H4 (cell line): ENCODE measurements at places on chromosomes 3 and 15. TPM values are rescaled to one million over a fixed set of nuclear protein-coding genes. Genes with fewer than 3 reads are reported as not detected.

Gene C3orf80
- 0.15 TPM in 1 of 2 replicates, not detected in the other for total RNA-seq

Gene CXCR6
- not detected in 2 replicates for total RNA-seq

Gene GPR171
- not detected in 2 replicates for total RNA-seq

Gene GABRB3
- total RNA-seq = 14.4 and 21.1 TPM in 2 replicates

Gene CCR1
- 0.08 and 0.35 TPM in 2 replicates for total RNA-seq

Gene FES
- 0.43 and 0.88 TPM in 2 replicates for total RNA-seq

Gene DAZL
- total RNA-seq = not detected in 2 replicates

Gene GPR62
- not detected in 2 replicates for total RNA-seq

Gene ANKUB1
- total RNA-seq = not detected in 2 replicates

Gene CYP8B1
- not detected in 2 replicates for total RNA-seq

Gene ACTC1
- not detected in 2 replicates for total RNA-seq

Gene GUCA1C
- not detected in 2 replicates for total RNA-seq

Gene COL6A5
- not detected in 2 replicates for total RNA-seq

Gene RYR3
- 0.16 and 0.72 TPM in 2 replicates for total RNA-seq

Gene DOCK3
- 0.02 and 0.12 TPM in 2 replicates for total RNA-seq

Gene PPP1R14D
- total RNA-seq = not detected in 2 replicates

Gene BCHE
- 48.5 and 56.3 TPM in 2 replicates for total RNA-seq

Gene MESP1
- total RNA-seq = 0.47 TPM in 1 of 2 replicates, not detected in the other

Gene CCR8
- not detected in 2 replicates for total RNA-seq

Gene MCTP2
- total RNA-seq = 27.0 and 36.1 TPM in 2 replicates

Gene SLC38A3
- not detected in 2 replicates for total RNA-seq

Gene FAM81A
- 3.9 and 5.6 TPM in 2 replicates for total RNA-seq

Gene GOLGA8S
- total RNA-seq = not detected in 2 replicates
